ENCODE measurements at places on chromosomes 7 and 10.

GRCh38 chr10:30346131-30346530 lies 2.9 kb downstream of the MTPAP start:
- DNase-seq: no peak

GRCh38 chr7:82548141-82548688 lies 104.6 kb upstream of the CACNA2D1 start:
- DNase-seq: no peak

- DNase-seq: no peak
Observed at GRCh38 chr7:128020159-128020558, 11.1 kb downstream of the LRRC4 start.

- DNase-seq: no peak
Observed at GRCh38 chr7:23742051-23742450, 32.0 kb downstream of the STK31 start.

DNA sequence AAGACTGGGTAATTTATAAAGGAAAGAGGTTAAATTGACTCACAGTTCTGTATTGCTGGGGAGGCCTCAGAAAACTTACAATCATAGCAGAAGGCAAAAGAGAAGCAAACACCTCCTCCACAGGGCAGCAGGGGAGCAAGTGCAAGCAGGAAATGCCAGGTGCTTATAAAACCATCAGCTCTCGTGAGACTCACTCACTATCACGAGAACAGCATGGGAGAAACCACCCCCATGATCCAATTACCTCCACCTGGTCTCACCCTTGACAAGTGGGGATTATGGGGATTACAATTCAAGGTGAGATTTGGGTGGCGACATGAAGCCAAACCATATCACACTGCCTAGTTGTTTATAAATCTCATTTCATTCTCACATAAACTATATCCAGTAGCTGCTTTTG lies 28.0 kb upstream of the CPN1 start:
- no peak for DNase-seq

- DNase-seq: no peak
Observed at GRCh38 chr10:32402499-32402898, 43.4 kb upstream of the CCDC7 start.

- DNase-seq: no peak
Observed at GRCh38 chr7:112157072-112157471, 49.1 kb downstream of the DOCK4 start.
